ENCODE measurements at places on chromosomes 6 and 20. TPM values are rescaled to one million over a fixed set of nuclear protein-coding genes. Genes with fewer than 3 reads are reported as not detected.

DNA sequence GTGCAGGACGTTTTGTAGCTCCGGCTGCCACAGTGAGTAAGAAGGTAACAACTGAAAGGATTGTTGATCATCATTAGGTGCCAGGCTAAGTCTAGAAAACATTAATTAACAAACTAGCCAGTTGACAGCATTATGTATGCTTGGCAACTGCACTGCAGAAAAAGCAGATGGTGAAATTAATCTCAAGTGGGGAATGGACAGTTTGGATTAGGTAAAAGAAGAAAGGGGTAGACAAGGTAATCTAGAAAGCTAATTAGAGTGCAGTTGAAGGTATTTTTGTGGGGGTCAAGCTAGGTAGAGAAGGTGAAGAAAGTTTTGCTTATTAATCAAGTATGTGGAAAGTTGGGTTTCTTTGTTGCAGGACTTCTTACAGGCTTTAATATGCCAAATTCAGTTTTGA, 69.7 kb upstream of the HINT3 start:
- no peak for DNase-seq

DNA sequence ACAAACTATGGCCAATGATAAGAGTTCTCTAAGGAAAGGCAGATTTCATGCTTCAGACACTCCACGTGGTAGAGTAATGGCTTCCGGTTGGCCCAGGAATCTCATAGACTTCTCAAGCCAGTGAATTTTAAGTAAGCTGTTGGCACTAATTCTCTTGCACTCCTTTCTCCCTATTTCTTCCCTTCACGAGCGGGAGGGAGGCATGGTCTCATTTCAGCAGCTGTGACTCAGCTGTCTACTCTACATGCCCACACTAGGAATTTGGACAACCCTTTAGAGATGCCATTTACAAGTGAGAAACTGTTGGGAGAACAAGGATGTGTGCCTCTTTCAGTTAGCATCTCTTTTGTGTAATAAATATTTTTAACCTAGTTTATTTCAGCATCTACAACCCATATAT, 107.7 kb downstream of the PTPRK start:
- no peak for DNase-seq

The LIN28B gene
- 0.05 TPM for total RNA-seq

- DNase-seq = no peak
These were observed 659.2 kb downstream of the PRKN start for GRCh38 chr6:162068340-162068739.

The GPLD1 gene
- total RNA-seq = 0.39 TPM

GRCh38 chr20:32013326-32013725, 3.1 kb downstream of the CCM2L start:
- no peak for DNase-seq

The RSPH4A gene
- total RNA-seq = 0.14 TPM

DNA sequence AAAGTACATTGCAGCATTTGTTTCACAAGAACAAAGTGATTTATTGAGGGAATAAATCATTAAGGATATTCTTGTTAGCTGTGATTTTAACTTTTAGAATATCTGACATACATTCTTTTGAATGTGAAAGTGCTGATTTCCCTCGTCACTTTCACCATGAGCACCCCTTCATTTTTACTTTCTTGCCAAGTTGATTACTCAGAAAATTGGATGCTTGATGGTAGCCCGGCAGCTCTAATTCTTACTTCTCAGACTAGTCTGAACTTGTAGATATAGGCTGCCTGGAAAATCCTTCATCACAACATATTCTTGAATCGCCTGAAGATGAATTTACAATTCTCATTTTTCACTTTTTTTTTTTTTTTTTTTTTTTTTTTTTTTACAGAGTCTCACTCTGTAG, 147.1 kb upstream of the SMLR1 start:
- DNase-seq = no peak

- DNase-seq = no peak
These were observed 110.1 kb upstream of the PTPN1 start for GRCh38 chr20:50399917-50400704.

The OR2J3 gene
- total RNA-seq = not detected

DNA sequence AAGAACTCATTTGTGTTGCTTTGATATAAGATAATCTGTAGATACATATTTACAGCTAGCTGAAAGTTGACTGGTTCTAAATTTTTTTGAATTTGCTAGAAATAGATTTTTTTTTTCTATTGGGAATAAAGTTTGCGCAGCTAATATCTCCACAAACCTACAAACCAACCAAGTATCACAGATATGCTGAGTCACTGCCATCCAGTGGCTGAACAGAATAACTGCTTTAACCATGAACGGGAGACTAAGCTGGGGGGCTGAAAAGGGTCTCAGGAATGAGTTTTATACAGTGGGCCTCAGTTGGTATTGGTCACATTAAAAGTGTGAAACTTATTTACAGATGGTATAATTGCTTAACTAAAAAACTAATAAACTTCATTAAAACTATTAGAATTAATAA, 326.7 kb upstream of the CNR1 start:
- DNase-seq = no peak

- no peak for DNase-seq
These were observed 19.0 kb downstream of the HS3ST5 start for GRCh38 chr6:114323784-114324183.

- DNase-seq = no peak
These were observed 447.5 kb upstream of the HSF2 start for GRCh38 chr6:121951918-121952379.

DNA sequence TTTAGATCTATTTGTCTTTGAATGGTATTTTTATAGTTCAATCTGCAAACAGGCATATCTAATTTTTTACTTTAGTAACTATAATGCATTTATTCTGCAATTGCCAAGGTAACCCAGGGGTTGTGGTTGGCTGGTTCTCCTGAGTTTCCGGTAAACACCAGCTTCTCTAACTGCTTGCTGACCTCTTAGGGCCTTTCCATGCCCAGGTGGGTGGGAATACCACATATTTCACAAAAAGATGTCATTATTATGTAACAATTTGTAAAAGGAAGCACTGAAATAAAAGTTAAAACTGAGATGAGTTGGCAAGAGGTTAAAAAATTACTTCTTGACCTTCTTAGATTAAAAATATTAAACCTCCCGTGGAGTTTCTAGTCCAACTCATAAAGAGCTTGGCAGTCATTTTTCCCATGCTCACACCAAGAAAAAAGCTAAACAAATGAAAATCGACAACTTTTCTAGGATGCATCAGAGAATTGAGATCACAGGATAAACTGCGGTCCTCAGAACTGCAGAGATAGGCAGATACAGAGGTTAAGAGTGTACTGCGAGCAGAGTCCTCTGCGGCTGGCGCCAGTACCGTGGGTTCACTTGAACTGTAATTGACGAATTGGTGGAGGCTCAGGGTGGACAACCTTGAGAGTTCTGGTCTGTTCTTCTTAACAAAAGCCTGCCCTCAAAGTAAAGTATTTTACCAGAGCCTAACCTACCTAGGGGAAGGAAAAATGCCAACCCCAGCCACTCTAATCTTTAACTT, 2.2 kb upstream of the VNN1 start:
- DNase-seq = no peak

The POFUT1 gene
- total RNA-seq = 68.8 TPM

GRCh38 chr6:134447883-134448387, 130.0 kb upstream of the SGK1 start:
- no peak for DNase-seq

DNA sequence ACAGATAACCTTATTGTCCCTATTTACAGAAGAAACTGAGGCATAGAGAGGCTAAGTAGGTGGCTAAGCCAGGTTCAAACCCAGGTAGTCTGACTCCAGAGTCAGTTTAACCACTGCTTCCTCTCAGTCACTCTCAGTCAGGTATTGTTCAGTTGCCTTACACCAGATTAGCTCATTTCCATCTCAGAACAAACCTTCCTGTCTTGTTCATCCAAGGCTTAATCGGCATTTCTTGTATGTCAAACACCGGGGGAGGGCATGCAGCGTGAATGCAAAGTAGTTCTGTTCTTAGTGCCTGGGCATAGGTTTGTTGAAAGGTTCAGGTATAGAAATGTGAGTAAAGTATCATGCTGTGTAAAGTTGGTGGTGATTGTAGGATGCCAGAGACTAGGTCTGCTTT, 51.7 kb downstream of the CTNNBL1 start:
- no peak for DNase-seq

- DNase-seq = no peak
These were observed 74.2 kb downstream of the CD164 start for GRCh38 chr6:109308018-109308492.

The GPR63 gene
- total RNA-seq = 5.0 TPM

DNA sequence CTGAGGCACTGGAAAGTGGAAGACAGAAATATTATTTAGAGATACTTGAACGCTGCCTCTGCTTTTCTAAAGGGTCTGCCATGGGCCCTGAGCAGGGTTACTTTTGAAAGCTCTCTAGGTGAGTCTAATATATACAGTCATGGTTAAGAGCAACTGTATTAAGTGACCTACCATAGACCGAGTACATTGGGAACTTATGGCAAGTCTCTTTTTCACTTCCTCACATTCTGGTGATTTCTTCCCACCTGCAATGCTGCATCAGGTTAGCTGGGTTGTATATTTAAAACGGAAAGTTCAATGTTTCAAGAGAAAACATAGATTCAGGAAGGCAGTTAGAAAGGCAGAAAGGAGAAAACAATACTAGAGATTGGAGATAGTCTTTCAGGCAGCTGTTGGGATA, 154.7 kb downstream of the PHF3 start:
- no peak for DNase-seq

- peak; percentile 34 for DNase-seq
These were observed 163.2 kb upstream of the OLIG3 start for GRCh38 chr6:137657351-137657911.

The PLA2G7 gene
- total RNA-seq = not detected

GRCh38 chr20:4973330-4974097, 27.8 kb downstream of the SLC23A2 start:
- DNase-seq = peak; percentile 66

- no peak for DNase-seq
These were observed 181.8 kb downstream of the FOXA2 start for GRCh38 chr20:22402550-22402949.

GRCh38 chr6:73400656-73401055, 6.0 kb downstream of the DDX43 start:
- no peak for DNase-seq

GRCh38 chr20:17543531-17544131, 12.5 kb upstream of the BFSP1 start:
- no peak for DNase-seq

DNA sequence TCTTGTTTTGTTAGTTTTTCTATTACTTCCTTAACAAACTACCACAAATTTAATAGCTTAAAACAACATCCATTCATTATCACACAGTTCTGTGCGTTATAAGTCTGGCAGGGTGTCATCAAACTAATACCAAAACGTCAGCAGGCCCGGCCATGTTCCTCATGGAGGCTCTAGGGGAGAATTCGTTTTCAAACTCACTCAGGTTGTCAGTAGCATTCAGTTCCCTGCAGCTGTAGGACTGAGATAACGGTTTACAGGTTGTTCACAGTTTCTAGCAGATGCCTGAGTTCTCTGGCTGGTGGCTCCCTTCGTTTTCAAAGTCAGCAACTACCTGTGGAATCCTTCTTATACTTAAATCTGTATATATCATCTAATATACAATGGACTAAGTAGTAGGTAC, 72.5 kb upstream of the PRSS16 start:
- no peak for DNase-seq

DNA sequence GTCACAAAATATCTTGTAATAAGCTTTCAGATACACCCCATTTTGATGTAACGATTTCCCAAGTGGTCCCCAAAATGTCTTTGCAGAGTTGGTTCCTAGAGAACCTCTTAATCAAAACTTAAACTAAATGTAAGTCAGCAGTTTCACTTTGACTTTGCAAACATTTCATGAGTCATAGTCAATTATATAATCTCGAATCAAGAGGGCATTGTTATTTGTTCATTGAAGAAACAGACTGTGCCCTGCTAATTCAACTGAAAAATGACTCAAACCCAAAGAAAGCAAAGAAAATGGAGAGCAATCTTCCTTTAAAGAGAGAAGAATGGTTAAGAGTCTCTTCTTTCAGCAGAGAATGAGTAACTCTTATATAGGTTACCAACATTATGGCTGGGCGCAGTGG, 58.3 kb downstream of the IPCEF1 start:
- no peak for DNase-seq

DNA sequence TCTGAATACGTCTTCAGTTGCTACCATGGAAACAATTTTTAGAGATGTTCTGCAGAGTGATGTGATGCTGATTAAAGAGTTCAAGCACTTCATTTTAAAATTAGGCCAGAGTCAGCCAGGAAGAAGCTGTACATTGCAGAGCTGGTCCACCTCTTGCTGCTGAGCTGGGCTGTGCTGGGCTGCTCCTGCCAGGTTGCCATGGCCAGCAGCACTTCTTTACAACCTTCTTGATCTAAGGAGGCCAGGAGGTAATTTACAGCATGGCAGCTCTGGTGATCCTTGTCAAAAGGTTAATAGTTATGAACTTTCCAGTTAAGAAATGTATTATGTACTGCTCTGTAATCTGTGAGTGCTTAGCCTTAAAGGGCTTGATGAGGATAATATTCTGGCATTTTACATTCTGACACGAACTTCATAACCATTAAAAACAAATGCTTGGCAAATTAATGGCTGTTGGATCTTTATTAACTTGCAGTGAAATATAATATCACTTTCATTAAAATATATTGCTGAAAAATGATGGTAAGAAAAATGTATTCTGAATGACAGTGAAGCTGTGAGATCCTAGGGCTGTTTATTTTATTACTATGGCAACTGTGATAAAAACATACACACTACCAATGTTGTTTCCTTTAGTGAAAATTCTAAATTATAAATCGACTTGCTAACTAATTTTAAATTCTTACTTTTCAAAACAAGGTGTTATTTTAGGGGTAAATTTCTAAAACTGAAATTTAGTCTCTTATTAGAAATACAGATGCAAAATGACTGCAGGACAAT, 259.7 kb downstream of the RFPL4B start:
- no peak for DNase-seq

GRCh38 chr6:130740308-130740707, 86.9 kb upstream of the SMLR1 start:
- no peak for DNase-seq

The LCA5 gene
- total RNA-seq = 0.18 TPM

DNA sequence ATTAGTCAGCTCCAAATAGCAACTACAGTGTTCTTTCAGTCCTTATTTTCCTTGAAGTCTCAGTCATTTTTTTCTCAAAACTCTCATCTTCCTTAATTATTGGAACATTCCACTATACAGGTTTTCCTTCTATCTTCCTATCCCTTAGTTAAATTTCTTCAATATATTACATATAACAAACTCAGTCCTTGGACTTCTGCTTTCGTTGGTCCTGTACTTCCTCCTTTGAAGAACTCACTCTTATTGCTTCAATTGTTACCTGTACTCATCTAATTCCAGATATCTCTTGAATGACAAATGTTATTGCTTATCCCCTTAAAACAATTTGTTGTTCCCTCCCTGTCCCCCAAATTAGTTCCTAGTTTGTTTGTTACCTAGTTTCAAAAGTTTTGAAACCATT, 67.7 kb upstream of the NOTCH4 start:
- no peak for DNase-seq

GRCh38 chr6:36627801-36628246, 33.7 kb downstream of the SRSF3 start:
- no peak for DNase-seq

All from activated T-helper 2 cell treated with anti-CD3 and anti-CD28 coated beads, Interferon-gamma antibody, Interleukin-2, Interleukin-4, amounts not matched to agents 10 μg/mL and 5 μg/mL and 100 μg/mL, durations not matched to agents 14 hours and 24 hours and 36 hours (primary cell).